ENCODE measurements at places on chromosomes 6 and 20.

GRCh38 chr6:133313068-133313467 is 71.9 kb downstream of the EYA4 start:
- DNase-seq, result no peak

DNA sequence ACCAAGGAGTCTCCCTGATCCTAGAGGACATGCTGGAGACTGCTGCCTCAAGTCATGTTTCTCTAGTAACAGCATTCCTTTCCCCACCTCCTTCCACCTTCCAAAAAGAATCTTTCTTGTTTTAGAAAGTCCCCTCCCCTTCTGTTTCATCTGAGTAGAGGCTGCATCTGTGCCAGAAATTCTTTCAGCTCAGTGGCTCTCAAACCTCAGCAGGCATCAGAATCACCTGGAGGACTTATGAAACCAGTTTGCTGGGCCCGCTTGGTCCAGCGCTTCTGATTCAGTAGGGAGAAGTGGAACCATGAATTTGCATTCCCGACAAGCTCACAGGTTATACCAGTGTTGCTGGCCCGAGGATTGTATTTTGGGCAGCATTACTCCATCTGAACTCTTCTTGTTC is 55.1 kb downstream of the TMEM200A start:
- no peak for DNase-seq

- no peak for DNase-seq
Measured at GRCh38 chr6:43149265-43149664, 21.8 kb upstream of the SRF start.

- DNase-seq, result no peak
Measured at GRCh38 chr20:34493646-34494045, 22.6 kb upstream of the DYNLRB1 start.

DNA sequence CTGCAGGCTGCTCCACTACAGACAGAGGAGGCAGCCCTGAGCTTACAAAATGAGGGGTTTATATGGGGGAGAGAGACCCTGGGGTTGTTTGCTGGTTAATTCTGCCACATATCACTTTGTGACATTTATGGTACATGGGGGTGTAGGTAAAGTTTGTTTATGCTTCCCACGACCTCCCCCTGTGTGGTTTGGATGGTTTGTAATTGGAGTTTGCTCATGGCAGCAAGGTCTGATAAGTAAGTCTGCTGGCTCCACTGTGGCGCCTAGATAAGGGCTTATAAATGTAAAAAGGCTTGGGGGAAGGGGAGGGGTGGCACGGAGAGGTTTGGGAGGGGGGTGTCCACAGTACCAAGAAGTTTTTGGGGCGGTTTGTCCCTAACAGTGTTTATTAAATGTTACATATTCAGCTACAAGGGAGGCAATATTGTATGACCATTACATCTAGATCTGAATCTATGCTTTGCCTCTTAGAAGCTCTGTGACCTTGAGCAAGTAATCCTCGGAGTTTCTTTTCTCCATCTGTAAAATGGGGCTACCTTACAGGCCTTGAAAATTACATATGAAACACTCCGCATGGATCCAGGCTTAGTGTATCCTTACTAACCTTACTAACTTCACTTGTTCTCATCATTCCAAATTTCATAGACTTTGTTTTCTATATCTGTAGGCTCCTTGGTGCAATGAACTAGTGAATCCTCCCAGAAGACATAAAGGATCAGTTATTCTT is 204.8 kb upstream of the NOX3 start:
- DNase-seq, result no peak

- DNase-seq, result no peak
Measured at GRCh38 chr6:155315516-155315871, 1.2 kb upstream of the TFB1M start.

- no peak for DNase-seq
Measured at GRCh38 chr6:138465007-138465645, 34.2 kb downstream of the NHSL1 start.

- no peak for DNase-seq
Measured at GRCh38 chr6:73704260-73704659, 8.3 kb downstream of the CD109 start.

- DNase-seq, result no peak
Measured at GRCh38 chr6:30121446-30122366, 8.8 kb upstream of the TRIM31 start.

- no peak for DNase-seq
Measured at GRCh38 chr20:14712302-14712739, 374.9 kb upstream of the FLRT3 start.

GRCh38 chr20:59736366-59736765 is 132.0 kb downstream of the PHACTR3 start:
- no peak for DNase-seq

DNA sequence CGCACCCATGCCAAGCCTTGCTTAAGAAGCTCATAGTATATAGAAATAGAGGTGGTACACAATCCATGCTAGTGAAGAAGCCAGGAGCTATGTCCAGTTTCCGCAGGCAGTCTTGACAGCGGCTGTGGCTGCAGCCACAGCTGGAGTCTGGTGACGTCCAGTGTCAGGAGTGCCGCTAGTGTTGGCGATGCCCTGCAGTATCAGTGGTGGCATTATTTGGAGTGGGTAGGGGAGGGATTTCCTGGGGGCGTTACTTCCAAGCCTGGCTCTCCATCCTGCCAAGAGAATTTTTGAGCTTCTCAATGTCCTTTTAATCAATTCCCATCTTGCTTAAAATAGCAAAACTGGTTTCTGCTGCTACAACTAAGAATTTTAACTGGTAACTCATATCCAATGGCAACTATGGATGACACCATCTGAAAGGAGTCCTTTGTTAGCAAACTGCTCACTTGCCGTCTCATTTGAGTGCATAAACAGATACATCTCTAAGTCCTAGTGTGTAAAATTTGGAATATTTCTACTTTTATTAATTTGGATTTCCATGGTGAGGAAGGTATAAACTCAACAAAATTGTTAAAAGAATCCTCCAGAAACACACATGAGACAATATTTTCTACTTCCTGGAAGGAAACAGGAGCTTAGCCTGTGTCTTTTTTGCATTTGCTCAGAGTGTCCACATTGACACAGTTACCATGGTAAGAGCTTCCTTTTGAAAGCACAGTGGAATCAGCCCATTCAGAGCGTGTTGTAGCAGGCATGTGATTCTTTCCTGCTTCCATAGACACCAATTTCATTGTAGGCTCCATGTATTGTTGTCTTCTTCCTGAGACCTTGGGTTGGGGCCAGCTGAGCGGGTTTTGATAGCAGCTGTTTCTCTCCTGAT is 44.6 kb upstream of the PXDC1 start:
- no peak for DNase-seq

DNA sequence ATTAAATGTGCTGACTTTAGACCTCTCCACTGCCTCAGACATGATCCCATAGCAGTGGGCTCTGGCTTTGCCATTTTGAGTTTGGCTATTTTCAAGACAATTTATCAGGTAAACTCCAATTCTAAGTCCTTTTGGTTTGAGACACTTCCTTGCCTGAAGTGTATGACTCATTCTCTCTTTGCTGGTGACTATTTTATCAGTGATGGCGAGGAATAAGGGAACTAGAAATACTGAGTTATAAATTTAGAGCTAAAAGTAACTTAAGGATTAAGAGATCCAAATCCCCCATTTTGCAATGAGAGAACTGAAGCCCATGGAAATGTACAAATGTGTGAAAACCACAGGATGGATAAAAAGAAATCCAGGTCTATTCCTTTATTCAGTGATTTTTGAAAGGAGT is 30.9 kb upstream of the CD83 start:
- no peak for DNase-seq

DNA sequence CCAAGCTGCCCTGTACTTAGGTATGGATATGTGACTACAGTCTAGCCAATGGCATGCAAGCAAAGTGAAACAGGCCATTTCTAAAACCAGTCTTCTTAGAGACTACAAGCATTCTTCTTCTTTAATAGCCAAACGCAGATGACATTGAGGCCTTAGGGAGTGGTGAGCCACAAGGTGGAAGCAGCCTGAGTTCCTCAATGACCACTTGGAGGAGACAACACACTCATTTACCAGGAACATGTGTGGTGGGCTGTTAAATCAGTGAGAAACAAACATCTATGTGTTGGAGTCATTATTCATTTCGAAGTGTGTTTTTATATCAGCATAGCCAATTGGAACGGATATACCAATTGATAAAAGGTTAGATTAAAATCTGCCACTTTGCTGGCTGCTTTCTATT is 122.0 kb downstream of the GFRAL start:
- no peak for DNase-seq

- no peak for DNase-seq
Measured at GRCh38 chr6:52641826-52642225, 29.1 kb upstream of the TMEM14A start.

Measured in effector CD4-positive, alpha-beta T cell (primary cell).